ENCODE measurements at places on chromosomes 1 and 21.

DNA sequence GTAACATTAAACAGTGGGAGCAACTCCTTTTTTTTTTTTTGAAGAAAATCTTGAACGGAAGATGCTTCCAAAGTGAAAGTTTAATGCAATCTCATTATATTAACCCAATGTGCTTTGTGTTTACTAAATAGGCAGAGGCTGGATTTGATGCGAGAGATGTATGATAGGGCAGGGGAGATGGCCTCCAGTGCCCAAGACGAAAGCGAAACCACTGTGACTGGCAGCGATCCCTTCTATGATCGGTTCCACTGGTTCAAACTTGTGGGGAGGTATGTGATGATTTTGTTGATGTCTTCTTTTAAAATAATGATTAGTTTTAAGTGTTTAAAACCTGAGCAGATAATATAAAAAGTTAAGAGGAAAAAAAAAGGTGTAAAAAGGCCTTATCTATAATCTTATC, 74.2 kb upstream of the PGD start:
- no peak for DNase-seq

- DNase-seq, result no peak
Measured at GRCh38 chr1:23479666-23479941, 4.4 kb downstream of the ASAP3 start.

- no peak for DNase-seq
Measured at GRCh38 chr1:214316593-214316992, 35.6 kb downstream of the SMYD2 start.

- no peak for DNase-seq
Measured at GRCh38 chr1:15352128-15352957, 57.3 kb upstream of the EFHD2 start.

DNA sequence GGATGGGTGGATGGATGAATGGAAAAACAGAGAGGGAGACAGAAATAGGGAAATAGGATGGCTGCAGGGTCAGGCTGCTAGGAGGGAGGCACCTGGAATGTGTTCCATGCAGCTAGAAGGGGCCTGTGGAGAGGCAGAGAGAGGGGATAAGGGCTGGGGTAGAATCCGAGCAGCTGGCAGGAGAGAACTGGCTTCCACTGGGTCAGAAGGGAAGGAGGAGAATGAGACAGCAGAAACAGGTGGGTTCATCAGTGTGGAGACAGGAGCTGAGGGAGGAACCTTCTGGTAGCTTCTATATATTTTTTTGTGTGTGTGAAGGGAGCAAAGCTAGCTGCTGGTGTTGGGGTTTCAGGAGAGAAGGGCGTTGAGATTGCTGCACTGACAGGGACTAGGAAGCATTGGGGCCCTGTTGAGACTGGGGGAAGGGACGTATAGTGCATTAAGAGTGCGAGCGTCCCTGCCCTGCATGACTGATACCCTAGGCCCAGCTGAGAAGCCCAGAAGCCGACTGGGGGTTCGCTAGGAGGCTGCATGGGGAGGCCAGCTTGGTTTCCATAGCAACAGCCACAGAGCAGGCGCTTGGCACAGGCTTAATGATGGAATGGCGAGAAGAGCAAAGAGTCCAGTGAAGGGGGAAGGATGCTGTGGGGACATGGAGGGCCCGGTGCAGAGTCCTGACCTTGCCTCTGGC, 14.8 kb upstream of the KIF21B start:
- no peak for DNase-seq

- peak; percentile 3 for DNase-seq
Measured at GRCh38 chr1:197614916-197615692, 160.2 kb downstream of the DENND1B start.

- no peak for DNase-seq
Measured at GRCh38 chr1:181127898-181128453, 39.5 kb downstream of the IER5 start.

GRCh38 chr1:231446138-231446537, 24.1 kb upstream of the EGLN1 start:
- DNase-seq, result no peak

DNA sequence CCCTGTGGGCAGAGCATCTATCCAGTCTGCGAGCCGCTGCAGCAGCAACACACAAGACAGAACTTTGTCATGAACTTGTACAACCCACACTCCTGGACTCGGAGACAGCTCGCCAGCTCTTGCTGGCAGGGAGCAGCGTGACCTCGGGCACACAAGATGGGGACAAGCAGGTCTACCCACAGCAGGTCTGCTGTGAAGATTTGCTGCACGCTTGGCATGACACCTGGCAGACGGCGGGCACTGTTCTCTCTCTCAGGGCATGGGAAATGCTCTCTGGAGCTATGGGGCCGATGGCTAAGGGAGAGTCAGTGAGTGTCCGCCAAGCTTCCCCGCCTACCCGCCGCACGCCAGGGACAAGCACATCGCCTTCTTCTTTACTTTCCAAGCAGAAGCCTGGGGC, 90.0 kb downstream of the STUM start:
- DNase-seq, result peak; percentile 1

- DNase-seq, result no peak
Measured at GRCh38 chr1:43147625-43148327, 24.3 kb downstream of the EBNA1BP2 start.

GRCh38 chr1:62273953-62274352, 45.3 kb downstream of the KANK4 start:
- DNase-seq, result no peak

DNA sequence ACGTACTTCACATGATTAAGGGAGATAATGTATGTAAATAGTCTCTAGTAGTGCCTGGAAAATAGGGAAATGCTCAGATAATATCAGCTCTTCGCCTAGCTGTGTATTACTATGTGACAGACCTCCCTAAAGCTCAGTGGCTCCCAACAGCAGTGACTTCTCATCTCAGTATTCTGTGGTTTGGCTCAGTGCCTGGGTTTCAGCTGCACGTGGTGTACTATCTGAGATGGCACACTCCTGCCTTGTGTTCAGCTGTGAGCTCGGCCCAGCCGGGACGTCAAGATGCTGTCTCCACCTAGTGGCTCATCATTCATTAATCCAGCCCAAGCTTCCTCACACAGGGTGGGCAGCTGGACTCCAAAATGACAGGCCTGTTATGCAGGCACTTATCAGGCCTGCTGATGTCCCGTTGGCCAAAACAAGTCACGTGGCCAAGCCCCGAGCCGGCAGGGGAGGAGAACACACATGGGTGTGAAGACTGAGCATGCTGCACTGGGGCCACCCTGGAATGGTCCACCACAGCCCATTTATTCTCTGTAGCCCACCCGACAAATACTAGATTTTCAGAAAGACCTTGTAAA, 17.8 kb downstream of the SLFNL1 start:
- peak; percentile 78 for DNase-seq
